ENCODE measurements at places on chromosomes 12 and 14.

DNA sequence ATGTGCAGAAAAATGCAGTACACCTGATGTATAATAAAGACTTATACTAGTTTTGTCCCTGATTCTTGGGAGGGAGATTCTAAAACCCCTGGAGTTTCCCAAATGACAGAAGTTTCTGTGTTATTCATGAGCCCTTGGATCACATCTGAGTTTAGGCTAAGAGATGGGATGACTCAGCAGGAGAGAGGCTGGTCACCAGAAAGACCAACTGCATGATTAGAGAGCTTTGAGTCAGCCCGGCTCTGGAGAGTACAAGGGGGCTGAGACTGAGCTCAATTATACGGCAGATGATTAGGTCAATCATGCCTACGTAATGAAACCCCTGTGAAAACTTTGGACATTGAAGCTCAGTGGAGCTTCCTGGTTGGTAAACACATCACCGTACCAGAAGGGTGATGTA, 174.2 kb downstream of the SSPN start:
- DNase-seq = peak; percentile 37

- no peak for DNase-seq
Observed at GRCh38 chr14:49121246-49121645, 464.9 kb downstream of the RPS29 start.

DNA sequence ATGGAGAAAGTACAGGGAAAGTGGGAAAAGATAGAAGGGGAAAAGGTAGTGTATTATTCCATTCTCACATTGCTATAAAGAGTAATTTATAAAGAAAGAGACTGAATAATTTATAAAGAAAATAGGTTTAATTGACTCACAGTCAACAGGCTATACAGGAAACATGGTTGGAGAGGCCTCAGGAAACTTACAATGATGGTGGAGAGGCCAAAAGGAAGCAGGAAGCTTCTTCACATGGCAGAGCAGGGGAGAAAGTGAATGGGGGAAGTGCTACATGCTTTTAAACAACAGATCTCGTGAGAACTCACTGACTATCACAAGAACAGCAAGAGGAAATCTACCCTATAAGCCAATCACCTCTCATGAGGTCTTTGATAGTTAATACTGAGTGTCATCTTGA, 725.0 kb upstream of the FLRT2 start:
- DNase-seq = no peak

DNA sequence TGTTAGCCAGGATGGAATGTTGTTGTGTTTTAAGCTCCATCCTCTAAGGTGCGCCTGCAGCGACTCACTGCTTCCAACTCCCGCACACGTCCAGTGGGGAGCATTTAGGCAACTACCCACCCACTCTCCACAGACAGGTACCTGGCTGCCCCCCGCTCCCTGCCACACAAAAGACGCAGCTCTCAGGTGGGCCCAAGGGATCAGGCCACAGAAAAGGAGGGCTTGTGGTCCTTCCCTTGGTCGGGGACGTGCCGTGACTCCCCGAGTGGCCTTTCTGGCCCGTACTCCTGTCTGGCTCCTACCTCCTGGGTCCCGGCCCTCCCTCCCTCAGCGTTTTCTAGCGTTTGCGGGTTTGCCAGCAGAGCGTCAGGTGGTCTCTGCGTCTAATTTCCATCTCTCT, 16.2 kb downstream of the TEDC1 start:
- DNase-seq = no peak

DNA sequence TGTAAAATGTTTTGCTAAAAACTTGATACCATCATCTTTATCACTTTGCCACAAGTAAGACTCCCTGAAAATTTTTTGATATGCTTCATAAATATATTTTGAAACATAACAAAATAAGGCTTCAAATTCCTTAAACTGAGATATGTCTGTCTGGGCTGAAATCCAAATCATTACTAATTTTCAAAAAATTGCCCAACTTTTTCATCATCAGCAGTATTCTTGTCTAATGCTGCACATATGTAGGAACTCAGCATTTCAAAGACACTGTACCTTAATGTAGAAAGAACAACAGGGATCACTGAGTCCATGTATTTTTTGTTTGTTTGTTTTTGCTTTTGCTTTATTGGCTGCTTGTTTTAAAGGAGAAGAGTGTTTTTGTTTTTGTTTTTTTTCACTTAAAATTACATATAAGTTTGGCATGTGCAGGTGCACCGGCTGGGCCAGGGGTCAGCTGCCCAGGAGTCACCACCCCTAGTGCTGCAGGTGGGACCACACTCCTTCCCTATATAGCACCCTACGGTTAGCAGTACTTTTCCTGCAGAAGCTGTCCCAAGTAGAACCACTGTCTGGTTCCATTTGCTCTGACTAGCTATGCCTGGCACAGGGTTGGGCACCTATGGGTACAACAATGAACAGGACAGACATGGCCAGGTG, 231.2 kb downstream of the PIK3C2G start:
- peak; percentile 10 for DNase-seq

DNA sequence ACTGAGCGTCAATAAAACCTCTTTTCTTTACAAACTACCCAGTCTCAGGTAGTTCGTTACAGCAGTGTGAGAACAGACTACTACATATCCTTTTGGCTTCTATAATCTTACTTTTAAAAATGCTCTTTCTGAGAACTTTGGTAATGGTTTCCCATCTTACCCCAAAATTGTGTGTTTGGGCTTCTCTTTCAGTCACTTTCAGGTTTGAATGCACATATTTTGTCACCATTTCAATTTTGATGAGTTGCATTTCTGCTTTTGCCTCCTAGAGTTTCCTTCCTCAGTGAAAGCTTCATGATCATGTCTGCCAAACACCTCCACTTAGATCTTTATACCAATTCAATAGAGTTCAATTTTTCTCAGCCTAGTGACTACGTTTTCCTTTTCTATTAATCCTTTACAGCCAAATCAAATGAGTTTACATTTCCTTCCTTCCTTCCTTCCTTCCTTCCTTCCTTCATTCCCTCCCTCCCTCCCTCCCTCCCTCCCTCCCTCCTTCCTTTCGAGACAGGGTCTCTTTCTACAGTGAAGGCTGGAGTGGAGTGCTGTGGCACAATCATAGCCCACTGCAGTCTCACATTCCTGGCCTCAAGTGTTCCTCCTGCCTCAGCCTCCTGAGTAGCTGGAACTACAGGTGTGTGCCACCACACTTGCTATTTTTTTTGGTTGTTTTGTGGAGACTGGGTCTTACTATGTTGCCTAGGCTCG, 124.9 kb downstream of the BCAT1 start:
- no peak for DNase-seq

DNA sequence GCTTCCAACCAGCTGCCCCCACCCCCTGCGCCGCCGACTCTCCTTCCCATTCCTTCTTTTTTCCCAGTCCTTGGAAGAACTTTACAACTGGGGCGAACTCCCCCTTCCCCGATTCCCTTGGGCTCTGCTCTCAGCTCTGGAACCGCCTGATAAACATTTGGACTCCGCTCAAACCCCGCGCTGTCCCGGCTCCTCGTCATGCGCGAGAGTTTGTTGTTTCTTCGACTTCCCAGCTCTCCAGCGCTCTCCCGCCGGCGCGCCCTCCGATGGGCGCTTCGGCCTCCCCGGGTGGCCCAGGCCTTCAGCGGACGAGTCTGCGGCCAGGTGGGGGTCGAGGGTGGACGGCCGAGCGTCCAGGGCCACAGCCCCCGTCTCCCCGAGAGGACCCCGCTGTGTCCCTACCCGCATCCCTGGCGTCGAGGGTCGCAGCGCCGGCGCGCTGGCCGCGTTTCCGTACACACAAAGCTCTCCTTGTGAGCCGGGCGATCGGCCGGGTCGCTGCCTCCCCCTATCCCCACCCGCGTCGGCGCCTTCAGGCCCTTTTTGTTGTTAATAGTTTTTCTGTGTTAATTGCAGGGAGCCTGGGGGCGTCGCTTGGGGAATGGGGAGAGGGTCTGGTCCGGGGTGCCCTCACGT, 847 bp downstream of the MMP14 start:
- DNase-seq = no peak

- DNase-seq = peak; percentile 5
Observed at GRCh38 chr14:44657696-44658388, 150.8 kb upstream of the FSCB start.

DNA sequence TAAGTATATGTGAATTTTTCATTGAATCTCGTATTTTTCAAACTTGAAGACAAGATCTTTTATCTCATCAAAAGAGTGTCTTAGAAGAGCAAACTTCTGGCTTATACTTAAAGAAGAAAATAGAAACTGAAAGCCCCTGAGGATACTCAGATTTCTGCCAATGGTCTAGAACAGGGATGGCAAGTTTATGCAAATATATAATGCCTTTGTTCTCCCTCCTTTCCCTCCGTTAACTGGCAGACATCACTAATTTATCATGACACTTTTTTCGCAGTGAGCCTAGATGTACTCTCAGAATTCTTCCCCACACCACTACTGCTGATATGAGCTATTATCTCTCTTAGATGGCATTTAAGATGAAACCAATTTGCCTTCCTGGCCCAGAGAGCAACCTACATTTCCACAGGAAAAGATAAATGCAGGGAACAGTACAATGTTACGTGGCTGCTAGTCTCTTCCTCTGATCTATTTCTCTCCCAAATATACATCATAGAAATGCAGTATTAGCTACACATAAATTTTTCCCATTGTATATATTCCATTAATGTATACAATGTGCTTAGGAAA, 40.0 kb upstream of the DAAM1 start:
- no peak for DNase-seq

DNA sequence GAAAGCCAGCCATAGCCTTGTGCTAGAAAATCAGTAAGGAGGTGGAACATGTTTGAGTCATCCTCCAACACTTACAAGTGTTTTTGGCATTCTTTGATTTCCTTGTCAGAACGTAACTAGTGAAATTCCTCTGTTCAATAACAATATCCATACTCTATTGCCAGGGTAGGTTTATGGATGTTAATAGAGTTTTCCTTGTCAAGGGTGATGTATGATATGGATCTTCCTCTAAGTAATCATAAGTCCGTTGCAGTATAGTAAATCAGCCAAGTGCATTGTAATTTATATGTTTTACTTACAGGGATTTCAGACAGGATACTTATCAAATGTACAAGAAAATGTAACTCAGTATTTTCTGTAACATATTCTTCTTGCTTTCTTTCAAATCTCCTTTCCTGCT, 19.4 kb downstream of the NAV3 start:
- DNase-seq = no peak

GRCh38 chr12:9646794-9647781, 22.4 kb upstream of the CLEC2D start:
- no peak for DNase-seq

DNA sequence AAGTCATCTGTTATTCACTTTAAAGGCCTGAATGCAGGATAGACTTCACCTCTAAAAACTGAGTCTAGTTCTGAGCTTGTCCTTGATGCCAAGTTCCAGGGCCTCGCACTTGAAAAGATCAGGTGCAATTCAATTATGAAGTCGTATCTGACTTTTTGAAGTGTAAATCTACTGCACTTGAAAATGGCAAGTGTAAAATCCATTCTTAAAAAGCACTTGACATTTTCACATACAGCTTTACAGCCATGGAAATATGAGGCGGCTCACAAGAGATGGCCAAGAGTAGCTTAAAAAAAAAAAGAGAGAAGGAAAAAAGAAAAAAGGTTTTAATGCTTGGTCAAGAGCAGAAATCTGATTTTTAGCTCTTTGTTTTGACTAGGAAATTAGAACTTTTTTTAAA, 172.5 kb downstream of the GXYLT1 start:
- no peak for DNase-seq

GRCh38 chr14:35197015-35197414, 74.7 kb downstream of the PRORP start:
- DNase-seq = peak; percentile 17

DNA sequence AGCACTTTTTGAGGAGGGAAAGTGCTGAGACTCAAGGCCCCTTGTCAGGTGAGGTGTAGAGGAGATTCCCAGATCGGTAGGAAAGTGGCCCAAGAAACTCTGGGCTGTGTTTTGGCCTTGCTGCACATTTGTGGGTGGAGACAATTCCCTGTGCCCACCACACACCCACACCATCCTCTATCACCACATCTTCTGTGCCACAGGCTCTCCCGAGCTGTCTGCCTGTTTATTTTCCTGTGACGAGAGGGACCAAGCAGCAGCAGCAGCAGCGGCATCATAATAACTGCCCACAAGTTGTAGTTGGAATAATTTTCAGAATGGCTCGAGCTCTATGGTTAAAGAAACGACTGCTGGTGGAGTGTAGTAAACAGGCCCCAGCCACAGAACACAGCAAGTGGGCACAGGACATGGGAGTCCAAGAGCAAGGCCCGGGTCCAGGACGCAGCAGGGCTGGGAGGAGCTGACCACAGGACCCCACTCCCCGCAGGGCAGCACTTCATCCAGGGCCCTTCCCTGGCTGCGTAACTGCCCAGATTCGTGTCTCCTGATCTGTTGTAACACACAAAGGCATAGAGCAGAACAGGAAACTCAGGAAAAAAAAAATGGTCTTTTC, 55.6 kb upstream of the BCL2L14 start:
- DNase-seq = no peak

- peak; percentile 95 for DNase-seq
Observed at GRCh38 chr12:1474041-1474573, 120.3 kb downstream of the FBXL14 start.

GRCh38 chr12:115396567-115396966, 712.6 kb upstream of the TBX3 start:
- DNase-seq = no peak

- no peak for DNase-seq
Observed at GRCh38 chr14:50812180-50812579, 18.8 kb downstream of the NIN start.

DNA sequence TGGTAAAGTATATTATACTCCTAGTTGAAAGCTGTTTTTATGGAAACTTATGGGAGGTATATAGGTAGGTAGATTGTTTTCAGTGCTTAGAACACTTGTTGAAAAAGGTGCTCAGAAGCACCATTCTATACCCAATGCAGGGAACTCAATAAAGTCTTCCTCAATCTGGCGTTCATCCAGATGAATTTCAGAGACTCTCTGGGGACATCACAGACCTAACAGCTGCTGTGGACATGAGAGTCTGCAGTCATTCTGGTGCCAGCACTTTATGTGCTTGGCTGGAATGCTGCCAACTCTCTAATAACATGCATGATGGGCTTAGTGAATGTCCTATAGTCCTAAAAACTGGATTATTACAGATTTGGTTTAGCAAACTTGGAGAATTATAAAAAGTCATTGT, 115.9 kb downstream of the NTN4 start:
- DNase-seq = peak; percentile 18

- peak; percentile 23 for DNase-seq
Observed at GRCh38 chr12:119444462-119445044, 110.0 kb downstream of the CCDC60 start.
